Right kidney (tissue), 9 donors: ENCODE measurements at places on chromosomes 16 and 17.

DNA sequence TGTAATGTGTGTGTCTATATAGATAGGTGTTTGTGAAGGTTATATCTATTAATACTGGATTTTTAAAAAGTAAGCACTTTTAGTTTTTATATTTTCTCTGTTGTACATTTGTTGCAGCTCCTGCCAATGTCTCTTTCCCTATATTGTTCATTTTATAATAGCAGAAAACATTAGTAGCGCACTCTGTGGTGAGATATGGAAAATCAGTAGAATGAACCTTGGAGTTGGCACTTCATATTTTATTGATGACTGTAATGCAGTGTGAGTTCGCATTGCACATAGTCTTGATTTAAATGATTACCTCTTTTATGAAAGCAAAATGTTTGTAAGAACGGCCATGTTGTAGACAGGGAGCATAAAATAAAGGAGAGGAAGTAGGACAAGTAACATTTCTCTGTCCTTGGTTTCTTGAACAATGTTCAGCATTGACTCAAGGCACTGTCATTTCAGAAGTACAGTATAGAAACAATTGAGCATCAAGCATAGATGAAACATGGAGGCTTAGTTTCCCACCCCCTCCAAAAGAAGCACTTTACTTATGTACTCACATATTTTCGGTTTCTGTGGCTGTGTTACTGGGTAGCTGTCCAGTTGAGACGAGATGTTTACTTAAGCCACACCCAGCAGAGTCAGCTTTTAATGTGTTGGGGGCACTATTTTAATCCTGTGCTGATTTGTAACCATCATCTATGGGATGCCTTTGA is 74.0 kb downstream of the TANC2 start:
- no peak for DNase-seq

- DNase-seq, result no peak
These were observed 1527.7 kb upstream of the CDH8 start for GRCh38 chr16:63563819-63564505.

DNA sequence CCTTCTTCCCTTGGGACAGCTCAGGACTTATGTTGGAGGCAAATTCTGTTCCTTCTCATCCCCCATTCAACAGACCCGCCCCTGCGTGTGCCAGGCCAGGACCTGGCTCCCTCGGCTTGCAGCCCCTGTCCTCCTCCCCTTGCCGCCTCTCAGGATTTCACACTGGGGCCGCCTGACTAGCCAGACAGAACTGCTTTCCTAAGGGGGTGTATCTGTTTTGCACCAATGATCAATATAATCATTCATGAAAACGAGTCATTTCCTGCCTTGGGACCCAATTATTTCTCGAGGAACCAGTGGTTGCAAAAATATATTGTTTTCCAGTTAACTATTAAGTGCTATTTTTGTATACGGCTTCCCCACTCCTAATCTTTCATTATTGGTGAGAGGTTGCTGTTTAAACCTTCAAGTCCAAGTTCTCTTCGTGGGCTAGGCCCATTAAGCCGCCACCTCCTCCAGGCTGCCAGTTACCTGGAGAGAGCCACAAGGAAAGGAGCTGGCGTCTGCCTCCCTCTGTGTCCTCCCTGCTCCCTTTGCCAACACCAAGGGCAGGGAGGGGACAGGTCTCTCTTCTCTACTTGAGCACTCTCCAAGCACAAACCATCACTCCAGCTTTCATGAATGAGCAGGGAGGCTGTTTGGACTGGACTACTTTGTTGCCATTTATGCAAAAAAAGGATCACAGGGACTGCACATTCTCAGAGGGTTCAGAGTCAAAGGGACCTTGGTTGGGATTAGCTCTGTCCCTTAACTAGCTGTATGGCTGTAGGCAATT is 8.9 kb downstream of the DCAKD start:
- DNase-seq, result no peak

- DNase-seq, result no peak
These were observed 7.2 kb upstream of the G6PC1 start for GRCh38 chr17:42893359-42893758.

DNA sequence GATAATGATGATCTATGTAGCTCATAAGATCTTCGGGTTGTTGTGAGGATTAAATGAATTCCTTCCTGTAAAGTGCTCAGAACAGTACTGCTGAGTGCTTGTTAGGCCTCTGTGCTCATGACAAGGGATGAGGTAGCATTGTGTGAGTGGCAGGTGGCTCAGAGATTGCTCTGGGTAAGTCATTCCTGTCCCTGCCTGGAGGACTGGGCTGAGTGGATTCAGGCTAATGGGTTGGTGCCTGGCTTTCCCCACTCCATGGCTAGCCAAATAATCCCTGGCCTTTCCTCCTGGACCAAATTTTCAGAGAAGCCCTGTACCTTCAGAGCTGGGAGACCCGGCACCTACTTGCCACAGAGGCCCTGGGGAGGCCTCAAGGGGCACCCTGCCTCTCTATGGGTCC is 1.3 kb upstream of the CCDC92B start:
- DNase-seq, result no peak

DNA sequence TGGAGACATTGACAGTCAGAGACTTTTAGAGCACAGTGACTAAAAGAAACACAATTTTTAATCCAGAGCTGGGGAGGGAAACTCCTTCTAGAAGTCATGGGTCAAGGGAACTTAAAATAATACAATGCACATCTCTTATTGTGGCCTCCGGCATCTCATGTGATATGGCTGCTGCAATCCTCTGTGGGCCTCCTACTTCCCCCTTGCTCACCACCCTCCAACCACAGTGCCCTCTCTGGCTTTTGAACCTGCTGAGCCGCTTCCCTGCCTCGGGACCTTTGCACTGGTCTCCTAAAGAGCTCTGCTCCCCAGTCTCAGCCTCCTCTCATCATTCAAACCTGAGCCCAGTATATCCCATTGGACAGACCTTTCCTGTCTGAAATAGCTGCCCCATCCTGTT is 47.6 kb downstream of the HS3ST2 start:
- DNase-seq, result no peak

GRCh38 chr16:30409125-30410060 is 2.0 kb downstream of the ZNF771 start:
- peak; percentile 72 for DNase-seq

DNA sequence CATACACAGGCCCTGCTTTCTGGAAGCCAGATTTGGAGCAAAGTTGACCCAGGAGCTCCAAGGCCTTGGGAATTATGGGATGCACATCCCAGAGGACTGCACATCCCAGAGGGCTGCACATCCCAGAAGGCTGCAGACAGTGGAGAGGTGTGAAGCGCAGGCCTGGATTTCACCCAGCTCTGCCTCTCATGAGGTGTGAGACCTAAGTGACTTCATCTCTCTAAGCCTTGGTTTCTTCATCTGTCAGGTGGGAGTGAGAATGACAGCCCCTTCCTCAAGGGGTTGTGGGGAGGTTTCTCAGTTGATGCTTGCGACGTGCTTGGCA is 102.3 kb downstream of the GSG1L start:
- no peak for DNase-seq

- no peak for DNase-seq
These were observed 127.0 kb upstream of the PMFBP1 start for GRCh38 chr16:72298961-72299360.

- no peak for DNase-seq
These were observed 29.0 kb downstream of the IL21R start for GRCh38 chr16:27430923-27431484.

GRCh38 chr17:67569873-67570272 is 147.9 kb upstream of the NOL11 start:
- DNase-seq, result no peak

DNA sequence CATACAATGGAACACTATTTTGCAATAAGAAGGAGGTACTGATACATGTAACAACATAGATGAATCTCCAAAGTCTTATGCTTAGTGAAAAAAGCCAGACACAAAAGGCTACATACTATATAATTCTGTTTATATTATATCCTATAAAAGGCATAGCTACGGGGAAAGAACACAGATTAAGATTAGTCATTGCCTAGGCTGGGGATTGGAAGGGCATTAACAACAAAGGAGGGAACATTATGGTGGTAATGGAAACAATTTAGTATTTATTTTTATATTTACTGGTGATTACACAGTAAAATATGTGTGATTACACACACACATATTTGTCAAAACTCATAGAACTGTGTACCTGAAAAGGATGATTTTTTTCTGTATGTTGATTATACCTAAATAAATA is 278.1 kb downstream of the ZFHX3 start:
- no peak for DNase-seq

- DNase-seq, result peak; percentile 73
These were observed 133.3 kb upstream of the CIBAR2 start for GRCh38 chr16:85245307-85246172.

GRCh38 chr16:51244887-51245657 is 94.0 kb upstream of the SALL1 start:
- peak; percentile 45 for DNase-seq

DNA sequence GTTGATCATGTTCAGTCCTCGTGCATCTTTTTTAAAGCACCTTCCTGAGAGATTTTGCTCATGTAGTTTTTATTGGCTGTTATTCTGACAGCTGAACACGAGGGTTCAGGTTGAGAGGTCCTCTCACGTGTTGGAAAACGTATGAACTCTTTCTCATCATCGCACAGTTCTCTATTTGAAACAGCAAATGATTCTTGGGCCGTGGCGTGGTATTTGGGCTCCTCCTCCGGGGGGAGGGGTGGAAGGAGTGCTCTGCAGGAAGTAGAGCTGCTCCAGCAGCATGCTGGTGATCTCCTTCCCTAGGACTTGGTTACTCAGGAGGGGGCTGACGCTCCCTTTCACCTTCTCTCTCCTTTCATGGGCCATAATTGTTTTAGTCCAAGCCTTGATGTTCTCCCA is 70.4 kb downstream of the KSR1 start:
- no peak for DNase-seq

DNA sequence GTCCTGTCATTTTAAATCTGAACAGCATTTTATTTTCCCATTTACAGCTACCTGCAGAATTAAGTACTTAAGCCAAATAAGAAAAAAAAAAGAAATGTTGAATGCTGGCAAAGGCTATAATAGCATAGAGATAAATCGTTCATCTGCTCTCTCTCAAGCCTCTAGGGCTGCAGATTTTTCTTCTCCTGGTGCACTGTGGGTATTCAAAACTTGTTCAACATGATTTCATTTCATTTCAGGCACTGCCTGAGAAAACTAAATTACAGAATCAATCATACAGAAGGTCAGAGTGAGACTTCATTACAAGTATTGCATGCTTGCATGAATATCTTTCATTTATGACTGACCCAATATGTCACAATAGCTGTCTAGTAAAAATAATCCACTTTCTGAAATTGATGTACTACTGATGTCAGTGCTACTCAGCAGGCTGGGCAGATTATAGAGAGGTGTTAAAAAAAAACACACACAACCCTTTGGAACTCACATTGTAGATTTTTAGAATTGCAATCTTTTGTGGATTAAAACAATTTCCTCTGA is 86.2 kb downstream of the TOX3 start:
- DNase-seq, result no peak

GRCh38 chr17:29347831-29348629 is 42.1 kb upstream of the TAOK1 start:
- no peak for DNase-seq

- DNase-seq, result no peak
These were observed 36.3 kb downstream of the PLXDC1 start for GRCh38 chr17:39115135-39115534.

DNA sequence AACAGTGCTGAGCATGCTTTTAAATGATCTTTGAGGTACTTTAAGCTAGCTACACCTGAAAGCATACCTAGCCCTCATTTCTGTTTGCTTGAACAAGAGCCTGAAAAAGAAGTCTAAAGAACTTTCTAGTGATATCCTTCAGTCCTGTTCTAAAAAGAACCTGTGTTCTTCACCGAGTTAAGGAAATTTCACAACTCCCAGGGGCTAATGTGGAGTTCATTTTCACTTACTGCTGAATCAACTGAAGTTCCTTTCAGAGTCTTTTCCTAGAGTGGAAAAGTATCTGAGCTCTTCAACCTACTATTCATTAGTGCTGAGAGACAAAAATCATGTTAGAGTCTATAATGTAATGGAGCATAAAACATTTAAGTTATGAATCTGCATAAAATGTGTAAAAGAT is 66.9 kb downstream of the CHD9 start:
- DNase-seq, result no peak

GRCh38 chr17:9003355-9004131 is 17.8 kb upstream of the NTN1 start:
- peak; percentile 54 for DNase-seq

DNA sequence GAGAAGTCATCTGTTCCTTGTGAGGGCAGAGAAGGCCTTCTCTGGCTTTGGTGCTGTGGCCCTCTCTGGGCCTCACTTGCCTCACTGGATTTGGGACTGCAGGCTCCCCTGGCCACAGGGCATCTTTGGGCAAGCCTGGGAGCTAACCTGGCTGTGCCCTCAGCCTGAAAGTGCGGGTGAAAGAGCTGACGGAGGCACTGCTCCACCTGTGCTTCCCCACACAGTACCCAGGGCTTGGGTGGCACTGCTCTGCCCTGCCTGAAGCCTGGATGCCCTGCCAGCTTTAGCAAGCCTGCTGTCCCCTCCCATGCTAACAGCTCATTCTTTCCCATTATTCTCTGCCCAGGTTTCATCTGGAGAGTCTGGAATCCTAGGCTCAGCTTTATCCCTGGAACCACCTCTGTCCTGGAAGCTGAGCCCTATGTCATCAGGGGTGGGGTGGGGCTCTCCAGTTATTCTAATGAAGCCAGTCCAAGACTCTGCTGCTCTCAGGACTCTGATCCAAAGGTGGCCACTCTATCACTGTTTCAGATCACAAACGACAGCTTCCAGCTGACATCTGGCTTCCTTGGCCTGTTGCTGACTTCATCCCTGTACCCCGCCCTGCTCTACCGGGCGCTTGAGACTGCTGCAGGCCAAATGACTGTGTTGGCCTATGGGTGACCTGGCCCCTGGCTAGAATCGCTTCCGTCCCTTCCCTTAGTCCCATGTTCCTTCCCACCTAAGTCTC is 29.3 kb downstream of the HIC1 start:
- DNase-seq, result no peak

GRCh38 chr16:71357681-71358080 is 842 bp upstream of the CALB2 start:
- peak; percentile 20 for DNase-seq
